ENCODE measurements at places on chromosomes 2 and 18. TPM values are rescaled to one million over a fixed set of nuclear protein-coding genes. Genes with fewer than 3 reads are reported as not detected.

ACVR2A gene
- 33.5 TPM for total RNA-seq

DNA sequence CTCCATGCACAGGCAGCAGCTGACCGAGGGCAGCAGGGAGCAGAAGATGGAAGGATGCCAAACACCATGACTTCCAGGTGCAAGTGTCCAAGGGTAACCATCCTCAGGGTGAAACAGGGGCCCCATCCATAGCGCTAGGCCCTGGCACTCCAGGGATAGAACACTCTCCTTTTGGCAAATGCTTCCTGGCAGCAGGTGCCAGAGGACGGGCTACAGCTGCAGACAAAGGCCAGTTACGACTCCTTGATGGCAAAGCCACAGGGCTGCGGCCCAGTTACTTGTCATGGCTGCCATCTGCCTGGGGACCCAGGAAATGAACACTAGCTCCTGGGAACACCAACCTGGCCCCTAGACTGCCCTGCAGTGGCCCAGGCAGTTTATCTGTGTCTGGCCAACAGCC, 178.8 kb downstream of the TMEM163 start:
- no peak for DNase-seq

DNA sequence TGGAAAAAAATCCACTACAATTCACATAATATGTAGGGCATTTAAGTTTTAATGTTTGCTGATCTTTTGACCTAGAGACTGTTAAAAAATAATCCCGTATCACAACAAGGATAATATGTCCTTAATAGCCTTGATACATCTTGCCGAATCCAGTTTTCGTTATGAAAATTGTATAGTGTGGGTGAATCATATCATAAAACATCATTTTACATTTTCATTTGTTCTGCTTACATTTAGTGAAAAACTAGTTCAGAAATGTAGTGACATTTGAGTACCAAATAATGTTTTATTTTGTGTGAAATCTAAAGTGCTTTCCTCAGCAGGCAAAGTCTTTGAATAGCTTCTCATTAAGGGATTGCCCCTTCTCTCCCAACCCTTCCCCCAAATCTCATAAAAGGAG, 1.9 kb downstream of the AFTPH start:
- DNase-seq: no peak

- DNase-seq: no peak
Measured at GRCh38 chr2:39455826-39456225, 18.7 kb upstream of the MAP4K3 start.

SETBP1 gene
- total RNA-seq: 62.5 TPM

GRCh38 chr2:219253753-219254589, at the start of gene TUBA4A:
TSS of gene TUBA4A (minus strand) at chr2:219253918. CDS start at chr2:219253858, 60 bp downstream.
- DNase-seq: peak; percentile 93

DNA sequence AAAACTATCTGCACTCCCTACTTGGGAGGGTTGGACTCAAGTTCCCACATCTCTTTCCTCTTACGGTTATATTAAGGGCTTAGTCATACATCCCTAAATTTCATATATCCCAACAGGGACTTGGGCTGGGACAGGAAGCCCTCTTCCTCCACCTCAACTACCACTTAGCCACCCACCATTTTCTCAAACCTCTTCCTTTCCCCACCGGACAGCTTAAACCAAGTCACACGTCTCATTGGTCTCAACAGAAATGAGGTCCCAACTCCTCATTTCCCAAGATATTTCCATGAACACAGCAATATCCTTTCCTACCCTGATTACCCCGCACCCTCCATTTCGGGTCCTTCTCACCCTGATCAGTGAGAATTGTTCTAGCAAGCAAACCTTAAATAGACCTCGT, 736 bp downstream of the ZSCAN30 start:
- DNase-seq: no peak

DNA sequence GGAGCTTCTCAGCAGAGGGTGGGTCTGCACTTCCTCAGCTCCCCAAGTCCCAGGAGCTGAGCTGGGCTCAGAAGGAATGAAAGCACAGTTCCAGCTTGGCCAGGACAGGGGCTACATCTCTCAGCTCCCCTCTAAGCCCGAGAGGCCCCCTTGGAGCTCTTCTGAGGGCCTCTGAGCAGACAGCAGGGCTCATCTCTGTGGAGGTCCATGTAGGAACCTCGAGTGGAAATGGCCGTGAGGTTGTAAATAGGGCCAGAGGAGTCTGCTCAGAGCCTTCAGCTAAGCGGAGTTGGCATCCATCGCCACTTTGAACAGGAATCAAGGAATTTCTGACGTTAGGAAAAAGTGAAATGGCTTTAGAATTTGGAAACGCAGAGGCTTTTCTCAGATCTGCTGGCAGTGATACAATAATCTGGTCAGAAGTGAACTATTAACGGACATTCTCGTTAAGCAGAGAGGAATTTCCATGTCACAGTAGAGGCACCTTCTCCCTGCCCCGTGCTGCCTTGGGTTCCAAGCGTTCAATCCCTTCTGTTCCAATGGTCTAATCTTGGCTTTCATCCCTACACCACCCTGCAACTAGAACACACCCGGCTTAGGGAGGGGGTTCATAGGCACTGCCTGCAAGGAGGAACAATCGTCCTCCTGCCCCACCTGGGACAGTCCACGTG, 213.9 kb downstream of the NDUFA10 start:
- no peak for DNase-seq

GRCh38 chr18:45232061-45232460, 383.2 kb upstream of the SLC14A2 start:
- no peak for DNase-seq

GRCh38 chr2:195538937-195539336, 118.1 kb upstream of the SLC39A10 start:
- no peak for DNase-seq

FBXO41 gene
- total RNA-seq: 3.1 TPM

RAB11FIP5 gene
- total RNA-seq: 42.1 TPM

- no peak for DNase-seq
Measured at GRCh38 chr2:236525411-236525997, 44.1 kb upstream of the ACKR3 start.

GRCh38 chr2:25685741-25686140, 12.4 kb upstream of the DTNB start:
- DNase-seq: no peak

TSPYL6 gene
- not detected for total RNA-seq

DNA sequence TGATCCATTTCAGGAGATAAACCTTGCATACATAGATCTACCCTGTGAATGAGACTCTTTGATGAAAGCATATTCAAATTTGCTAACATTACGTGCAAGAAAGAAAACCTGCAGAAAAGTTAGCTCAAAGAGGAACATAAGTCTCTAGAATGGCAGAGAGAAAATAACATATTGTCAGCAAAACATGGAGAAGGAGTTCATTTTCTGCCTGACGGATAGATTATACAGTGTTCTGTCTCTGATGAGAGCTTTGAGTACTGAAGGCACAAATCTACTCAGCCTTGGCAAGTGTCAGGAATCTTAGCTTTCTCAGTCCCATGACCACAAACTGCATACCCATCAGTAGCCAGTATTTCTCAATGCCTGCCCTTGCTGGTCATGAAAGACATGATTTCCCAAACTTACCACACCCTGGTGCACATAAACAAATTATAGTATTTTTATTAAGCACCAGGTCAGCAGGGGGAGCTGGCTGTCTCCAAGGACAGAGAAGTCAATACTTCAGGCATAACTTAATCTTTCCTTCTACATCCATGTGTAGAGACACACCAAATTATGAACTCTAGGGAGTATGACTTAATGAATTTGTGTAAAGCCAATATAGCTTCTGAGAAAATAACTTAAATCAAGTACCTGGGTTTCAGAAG, 401.2 kb upstream of the SOX11 start:
- DNase-seq: no peak

DNA sequence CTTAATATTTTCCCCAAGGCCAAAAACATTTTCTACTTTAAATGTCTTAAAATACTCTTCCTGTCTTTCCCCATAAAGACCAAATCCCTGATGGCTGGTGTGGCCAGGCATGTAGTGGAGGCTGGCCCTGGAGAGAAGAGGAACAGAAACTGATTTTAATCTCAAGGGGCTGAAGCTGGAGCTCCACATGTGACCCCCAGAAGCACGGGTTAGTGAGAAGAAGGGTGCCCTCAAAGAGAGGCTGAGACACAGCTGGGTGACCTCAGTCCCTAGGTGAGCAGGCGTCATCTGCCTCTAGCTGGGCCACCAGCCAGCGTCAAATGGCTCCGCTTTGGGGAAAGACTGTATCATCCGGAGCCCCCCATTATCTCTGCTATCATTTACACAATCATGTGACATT, 19.3 kb upstream of the TMEM18 start:
- peak; percentile 84 for DNase-seq

DNA sequence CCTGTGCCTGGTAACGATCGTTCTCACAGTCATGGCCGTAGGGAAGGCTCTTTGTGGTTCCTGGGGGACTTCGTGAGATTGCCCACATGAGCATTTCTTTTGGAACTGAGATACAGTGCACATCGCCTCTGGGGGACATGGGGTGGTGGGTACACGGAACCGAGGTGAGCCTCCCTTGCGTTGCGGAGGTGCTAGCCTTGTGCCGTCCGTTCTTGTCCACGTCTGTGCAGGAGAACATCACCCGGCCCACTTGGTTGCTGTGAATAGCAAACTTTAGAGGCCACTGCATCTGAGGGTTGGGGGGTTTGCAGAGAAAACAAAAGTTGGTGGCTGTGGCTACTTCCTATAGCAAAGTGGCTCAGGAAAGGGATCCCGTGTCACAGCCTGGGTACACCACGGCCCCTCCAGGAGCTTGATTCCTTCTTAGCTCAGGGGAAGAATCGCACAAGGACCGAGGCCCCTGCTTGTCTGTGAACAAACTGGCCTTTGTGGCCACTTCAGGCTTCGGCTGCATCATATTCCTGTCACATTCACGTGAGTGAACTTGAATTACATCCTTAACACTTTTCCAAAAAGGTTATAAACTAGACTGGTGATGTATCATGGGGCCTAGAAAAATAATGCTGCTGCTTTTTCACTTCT, 72.6 kb downstream of the LRRFIP1 start:
- no peak for DNase-seq

- DNase-seq: peak; percentile 94
Measured at GRCh38 chr2:27735263-27735904, 36.1 kb upstream of the MRPL33 start.

DNA sequence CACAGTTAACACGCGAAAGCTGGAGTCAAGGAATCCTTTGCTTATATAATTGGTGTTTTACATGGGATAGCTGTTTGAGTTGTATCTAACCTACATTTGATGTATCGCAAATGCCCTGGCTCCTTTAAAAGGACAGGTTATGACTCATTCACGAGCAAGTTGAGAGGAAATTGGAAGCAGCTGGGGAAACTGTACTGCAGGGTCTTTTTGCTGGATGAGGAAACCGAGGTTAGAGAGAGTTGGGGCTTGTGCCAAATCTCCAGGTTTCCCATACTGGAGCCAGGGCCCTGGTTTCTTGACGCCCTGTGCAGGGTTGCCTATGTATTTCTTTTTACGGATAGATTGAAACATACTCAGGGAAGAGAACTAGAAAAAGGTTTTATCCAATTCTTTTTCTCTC, 60.0 kb upstream of the SPTBN1 start:
- DNase-seq: no peak

GRCh38 chr2:53087262-53087873, 680.2 kb upstream of the CHAC2 start:
- no peak for DNase-seq

- DNase-seq: no peak
Measured at GRCh38 chr2:65778137-65778536, 345.7 kb upstream of the SPRED2 start.

DNA sequence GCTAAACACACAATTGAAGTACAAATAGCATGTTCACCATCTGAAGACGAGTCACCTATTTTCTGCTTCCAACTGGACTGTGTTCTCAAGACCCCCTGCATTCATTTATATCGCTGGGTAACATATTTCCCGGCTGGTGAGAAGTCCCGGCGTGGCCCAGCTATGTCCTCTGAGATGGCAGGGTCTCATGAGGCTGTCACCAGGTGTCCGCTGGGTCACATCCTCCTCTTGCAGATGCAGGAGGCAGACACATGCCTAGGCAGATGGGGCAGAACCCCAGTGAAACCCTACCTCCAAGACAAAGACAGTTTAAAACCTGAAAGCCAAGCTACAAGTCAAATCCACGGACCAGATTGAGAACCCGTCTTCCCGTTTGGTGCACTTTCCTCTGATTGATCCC, 36.8 kb upstream of the UBE2F start:
- no peak for DNase-seq

GAREM1 gene
- total RNA-seq: 10.9 TPM

CLEC4F gene
- 0.13 TPM for total RNA-seq

GRCh38 chr2:223880796-223881195, 43.4 kb upstream of the AP1S3 start:
- DNase-seq: no peak

- DNase-seq: no peak
Measured at GRCh38 chr2:173048897-173049661, 26.6 kb upstream of the MAP3K20 start.

DNA sequence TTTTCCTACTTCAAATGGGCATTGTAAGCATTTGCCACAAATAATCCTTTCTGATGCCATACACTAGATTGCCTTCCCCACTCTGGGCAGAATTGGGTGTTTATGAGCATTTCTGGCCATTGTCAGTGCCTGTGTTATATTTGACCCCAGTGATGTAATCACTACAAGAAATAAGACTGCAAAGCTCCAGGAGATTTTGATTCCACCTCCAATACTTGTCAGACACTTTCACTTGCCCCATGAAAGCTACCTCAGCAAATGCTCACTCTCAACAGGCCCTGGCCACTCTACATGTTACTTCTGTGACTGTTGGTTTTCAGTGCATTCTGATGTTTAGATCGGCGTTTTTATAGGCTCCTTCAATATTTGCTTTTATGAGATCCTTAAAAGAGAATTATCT, 135.1 kb downstream of the GFPT1 start:
- no peak for DNase-seq

EPC2 gene
- 27.7 TPM for total RNA-seq

DNA sequence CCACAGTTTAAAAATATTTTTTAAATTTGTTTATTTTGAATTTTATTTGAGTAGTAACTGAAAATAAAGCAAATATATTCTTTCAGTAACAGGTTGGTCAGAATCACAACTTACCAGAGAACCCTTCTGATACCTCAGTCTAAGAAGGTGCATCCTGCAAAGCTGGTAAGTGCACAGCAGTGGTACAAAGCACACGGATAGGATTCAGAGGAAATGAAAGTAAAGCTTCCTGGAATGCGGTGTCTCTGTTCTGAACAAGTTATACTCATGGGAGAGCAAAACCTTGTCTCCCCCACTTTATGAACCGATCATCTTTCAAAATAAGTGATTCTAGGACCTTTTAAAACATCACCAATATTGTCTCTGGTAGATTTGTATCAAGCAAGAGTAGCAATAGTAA, 398.3 kb downstream of the TMX3 start:
- DNase-seq: no peak

GRCh38 chr2:240393831-240394410, 41.5 kb upstream of the GPC1 start:
- DNase-seq: no peak
